SK-N-MC (cell line): ENCODE measurements at places on chromosomes 16 and 17.

DNA sequence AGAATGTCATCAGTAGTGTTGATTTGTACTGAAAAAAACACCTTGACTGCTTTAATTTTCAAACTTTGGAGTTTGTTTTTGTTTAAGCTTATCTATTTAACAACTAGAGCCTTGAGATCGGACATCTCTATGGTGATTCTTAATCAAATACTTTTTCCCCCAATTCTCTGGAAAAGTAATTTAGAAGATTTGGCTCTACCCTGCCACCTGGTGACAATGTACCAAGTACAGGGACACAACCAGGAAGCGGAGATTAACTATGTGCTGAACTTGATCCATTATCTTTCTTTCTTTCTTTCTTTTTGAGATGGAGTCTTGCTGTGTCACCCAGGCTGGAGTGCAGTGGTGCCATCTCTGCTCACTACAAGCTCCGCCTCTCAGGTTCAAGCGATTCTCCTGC lies 30.8 kb downstream of the USP43 start:
- no peak for DNase-seq

DNA sequence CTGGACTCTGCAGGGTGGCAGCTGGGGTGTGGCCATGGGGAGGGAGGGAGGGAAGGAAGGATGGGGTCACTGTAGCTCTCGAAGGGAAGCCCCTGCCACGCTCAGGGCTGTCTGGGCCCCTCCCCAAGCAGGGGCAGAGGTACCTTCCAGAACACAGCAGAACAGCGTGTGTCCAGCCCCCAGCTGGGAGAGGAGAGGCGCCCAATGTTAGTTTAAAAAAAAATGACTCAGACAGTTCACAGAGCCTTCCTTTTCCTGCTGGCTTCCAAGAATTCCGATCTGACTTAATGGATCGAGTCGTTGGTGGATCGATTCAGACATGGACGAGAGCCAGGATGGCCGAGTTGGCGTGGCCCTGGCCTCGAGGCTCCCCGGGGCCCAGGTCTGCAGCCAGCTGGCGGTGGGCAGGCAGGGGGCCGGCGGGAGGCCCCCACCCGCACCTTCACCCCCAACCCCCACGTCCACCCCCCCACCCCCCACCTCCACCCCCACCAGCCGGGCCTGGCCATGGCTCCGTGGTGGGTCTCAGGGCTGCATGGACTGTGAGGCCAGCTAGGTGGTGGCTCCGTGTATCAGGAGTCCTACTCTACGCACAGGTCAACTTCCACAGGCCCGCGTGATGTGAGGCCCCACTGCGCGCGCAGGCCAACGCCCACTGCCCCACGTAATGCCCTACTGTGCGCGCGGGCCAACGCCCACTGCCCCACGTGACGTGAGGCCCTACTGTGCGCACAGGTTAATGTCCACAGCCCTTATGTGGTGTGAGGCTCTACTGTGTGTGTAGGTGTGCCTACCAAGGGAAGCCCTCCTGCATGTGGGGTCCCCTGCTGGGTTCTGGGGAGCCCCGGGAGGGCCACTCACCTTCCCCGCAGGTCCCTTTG lies 21.8 kb downstream of the CACNA1H start:
- no peak for DNase-seq

GRCh38 chr17:15145621-15146020 lies 119.5 kb downstream of the PMP22 start:
- DNase-seq: no peak

DNA sequence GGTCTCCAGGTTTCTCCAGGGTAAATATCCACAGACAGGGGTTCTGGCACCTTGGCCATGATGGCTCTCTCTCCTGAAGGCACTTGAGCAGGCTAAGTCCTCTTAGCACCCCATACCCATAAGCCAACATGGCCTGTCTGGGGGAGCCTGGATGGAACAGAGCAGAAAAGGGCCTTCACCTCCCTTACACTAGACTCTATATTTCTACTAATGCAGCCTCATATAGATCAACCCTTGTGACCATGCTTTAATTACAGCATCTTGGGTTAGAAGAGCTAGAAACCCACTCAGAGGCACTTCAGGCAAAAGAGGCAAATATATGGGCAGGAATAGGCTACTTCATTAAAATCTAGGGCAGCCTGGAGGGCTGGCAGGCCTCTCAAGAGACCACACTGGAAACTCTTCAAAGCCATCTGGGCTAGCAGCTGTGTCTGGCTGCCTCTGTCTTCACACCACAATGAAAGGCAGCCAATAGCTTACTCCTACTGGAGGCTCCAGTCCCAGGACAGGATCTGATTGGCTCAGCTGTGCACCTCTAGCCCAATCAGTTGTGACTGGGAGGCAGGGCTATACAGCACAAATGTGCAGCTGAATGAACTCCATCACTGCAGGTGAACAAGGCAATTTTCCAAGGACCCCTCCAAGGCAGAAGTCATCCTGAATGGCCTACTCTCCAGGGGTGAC lies 4.7 kb upstream of the CDT1 start:
- no peak for DNase-seq

- no peak for DNase-seq
These were observed 502 bp downstream of the FAAP100 start for GRCh38 chr17:81551458-81552243.

DNA sequence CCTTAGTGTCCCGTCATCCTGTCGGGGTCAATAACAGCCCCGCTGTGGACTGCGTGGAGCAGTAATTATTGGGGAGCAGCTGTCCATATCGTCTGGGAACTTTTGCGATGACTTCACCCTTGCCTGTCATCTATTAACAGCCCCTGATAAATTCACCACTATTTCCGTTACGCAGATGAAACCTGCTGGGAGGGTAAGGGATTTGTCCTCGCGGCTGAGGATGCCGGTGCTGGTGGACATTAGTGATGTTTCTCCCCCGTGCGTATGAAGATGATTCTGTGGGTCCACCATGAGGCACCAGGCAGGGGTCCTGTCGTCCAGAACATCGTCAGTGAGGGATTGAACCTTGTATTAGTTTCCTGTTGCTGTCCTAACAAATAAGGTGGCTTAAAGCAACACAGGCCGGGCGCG lies 1.0 kb downstream of the FLYWCH2 start:
- no peak for DNase-seq

- DNase-seq: no peak
These were observed 23.4 kb downstream of the ADAT1 start for GRCh38 chr16:75599452-75600277.

DNA sequence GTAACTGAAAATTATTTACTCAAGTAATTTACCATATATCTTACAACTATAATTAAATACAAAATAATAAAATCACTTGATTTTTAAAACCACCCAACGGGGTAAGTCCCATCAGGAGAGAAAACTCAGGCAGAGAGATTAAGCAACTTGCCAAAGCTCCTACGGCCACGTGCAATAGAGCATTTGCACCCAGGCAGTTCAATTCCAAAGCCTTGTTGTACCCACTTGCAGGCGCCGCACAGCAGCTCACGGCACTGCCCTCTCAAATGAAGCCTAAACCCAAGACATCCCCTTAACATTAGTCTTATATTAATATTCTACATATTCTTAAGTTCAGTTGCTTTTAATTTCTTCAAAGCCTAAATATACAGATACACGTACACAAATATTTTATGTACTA lies 75.7 kb downstream of the SPAG9 start:
- no peak for DNase-seq

- peak; percentile 89 for DNase-seq
These were observed 34.7 kb upstream of the VPS4A start for GRCh38 chr16:69276148-69277115.

DNA sequence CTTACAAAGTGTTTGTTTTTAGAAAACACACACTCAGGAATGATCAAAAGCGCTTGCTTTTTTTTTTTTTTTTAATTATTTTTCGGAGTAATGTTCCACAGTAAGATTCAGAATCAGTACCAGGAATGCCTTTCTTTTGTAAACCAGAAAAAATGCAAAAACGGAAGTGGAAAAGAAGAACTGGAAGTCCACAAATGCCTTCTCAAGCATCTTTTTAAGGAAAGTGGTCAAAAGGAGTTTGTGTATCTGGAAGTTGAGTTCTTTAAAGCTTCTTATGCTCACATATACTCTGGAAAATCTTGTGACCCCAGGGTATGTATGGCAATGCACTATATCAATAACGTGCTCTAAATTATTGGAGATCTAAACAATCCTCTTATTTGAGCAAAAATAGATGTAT lies 126.0 kb downstream of the ABCA8 start:
- no peak for DNase-seq

DNA sequence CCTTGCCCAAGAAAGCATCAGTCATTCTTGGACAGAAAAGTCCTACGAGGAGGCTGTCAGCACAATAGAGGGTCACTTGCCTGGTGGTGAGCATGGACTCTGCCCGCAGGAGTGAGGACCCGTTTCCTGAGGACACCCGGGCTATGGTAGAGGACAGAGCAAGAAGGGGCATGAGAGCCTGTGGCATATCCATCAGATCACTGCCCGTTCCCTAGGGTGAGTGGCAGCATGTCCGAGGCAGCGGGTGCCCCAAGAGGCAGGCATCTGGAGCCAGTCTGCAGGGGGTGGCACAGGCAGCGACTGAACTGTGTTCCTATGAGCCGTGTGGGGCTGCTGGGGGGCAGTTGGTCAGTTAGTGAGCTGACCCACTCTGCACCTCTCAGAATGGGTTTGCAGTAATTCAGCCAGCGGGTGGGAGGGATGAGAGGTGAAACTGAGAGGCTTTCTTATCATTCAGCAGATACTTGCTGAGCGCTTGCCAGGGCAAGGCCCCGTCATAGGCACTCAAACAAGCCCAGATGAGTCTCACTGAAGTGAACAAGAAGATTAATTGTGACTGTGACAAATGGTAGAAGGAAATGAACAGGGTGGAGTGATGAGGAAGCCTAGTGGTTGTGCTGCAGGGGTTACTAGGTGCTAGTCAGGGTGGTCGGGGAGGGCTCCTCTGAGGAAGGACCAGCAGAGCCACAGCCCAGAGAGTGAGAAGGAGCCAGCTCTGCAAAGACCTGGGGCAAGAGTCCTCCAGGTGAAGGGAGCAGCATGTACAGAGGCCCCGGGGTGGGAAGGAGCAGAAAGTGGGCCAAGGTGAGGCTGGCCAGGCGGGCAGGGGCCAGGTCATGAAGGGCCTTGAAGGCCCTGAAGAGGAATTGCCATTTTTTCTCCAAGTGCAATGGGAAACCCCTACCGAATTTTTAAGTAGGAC lies 87.9 kb downstream of the CLEC16A start:
- DNase-seq: no peak

DNA sequence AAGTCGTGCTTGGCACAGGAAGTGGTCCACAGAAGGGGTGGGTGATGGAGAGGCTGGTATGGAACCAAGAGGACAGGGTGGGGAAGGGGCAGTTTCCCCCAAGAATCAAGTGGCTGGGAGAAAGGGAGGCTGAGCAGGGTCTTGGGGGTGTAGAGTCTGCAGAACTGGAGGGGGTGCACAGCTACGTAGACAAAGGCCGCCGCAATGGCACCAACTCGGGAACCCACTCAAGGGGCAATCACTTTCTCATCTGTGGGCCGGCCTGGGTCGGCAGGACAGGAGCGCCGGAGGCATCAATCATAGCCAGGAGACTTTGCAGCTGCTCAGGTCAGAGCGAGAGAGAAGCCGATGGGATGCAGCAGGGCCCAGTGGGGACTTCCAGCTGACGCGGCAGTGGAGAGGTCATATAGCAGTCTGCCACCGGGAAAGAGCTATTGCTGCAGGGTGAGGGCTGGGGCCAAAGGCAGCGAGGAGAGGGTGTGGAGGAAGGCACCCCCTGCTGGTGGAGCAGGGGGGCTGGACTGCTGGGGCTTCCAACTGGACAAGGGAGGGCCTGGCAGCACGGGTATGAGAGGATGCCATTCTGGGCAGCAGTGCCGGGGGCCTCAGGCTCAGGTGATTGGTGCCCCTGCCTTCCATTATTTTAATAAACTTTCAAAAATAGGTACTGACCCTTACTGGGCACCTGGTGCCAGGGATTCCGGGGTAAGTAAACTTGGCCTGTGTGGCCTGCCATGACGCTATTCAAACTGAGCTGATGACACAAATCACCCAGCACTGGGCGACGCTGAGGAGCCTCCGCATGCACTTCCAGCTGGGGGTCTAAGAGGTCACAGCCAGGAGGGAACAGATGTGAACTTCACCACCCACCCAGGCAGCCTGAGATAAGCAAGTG lies 52.5 kb upstream of the MTSS2 start:
- no peak for DNase-seq

DNA sequence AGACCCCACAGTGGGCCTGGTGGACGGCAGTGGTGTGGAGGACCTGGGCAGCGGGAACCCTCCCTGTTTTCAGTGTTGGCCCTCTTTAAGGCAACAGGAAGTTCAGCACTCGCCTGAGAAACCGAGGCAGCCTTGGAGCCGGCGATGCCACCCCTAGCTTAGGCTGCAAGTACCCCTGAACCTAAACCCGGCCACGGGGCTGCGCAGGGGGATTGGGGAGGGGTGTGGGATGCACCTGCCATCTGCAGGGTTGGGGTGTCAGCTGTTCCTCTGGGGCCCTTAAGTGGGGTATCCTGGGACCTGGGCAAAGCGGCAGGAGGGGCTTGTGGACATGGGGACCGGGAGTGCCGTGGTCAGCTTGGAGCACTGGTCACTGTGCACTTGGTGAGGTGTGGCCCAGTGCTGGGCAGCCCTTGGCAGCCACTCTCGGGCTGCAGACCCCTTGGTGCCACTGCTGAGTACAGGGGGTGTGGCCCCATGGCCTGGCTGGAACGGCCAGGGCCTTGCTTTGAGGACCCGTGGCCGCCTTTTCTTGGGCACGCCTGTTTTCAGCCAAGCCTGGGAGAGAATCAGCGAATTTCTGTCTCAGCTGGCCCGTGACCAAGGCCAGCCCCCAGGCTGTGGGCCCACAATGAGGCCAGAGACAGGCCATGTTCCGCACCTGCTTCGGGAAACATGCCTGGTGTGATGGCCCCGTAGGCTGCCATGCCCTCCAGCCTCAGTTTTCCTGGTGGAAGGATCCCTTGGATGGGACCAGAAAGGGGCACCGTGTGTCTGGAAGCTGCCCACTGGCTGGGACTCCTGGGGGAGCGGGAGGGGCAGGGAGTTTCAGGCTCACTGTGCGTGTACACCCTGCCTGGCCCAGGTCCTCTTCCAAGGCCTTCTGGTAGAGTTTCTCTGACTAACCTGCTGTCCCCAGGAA lies 4.1 kb upstream of the SLC25A10 start:
- DNase-seq: no peak

- no peak for DNase-seq
These were observed 19.9 kb upstream of the MLKL start for GRCh38 chr16:74720579-74720978.

DNA sequence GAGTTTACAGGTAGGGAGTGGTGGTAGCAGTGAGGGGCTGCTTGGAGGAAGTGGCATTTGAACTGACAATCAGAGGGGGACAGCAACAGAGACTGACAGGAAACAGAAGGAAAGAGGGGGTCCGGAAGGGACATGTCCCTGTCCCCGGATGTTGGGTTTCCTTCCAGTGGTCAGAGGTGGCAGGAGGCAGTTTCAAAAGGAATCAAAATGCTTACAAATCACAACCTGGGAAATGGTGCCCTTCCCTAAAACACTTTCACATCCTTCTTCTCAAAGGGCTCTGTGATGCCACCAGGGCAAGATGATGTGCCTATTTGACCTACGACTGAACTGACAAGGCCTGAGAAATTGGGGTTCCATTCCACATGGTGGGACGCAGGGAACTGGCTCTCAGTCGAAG lies 19.7 kb downstream of the ADGRG1 start:
- DNase-seq: no peak
